ENCODE measurements at places on chromosomes 13 and 19.

GRCh38 chr13:98458431-98458830 lies 118.5 kb downstream of the STK24 start:
- DNase-seq, result no peak

- DNase-seq, result no peak
These were observed 230.7 kb downstream of the NALCN start for GRCh38 chr13:101185606-101186005.

DNA sequence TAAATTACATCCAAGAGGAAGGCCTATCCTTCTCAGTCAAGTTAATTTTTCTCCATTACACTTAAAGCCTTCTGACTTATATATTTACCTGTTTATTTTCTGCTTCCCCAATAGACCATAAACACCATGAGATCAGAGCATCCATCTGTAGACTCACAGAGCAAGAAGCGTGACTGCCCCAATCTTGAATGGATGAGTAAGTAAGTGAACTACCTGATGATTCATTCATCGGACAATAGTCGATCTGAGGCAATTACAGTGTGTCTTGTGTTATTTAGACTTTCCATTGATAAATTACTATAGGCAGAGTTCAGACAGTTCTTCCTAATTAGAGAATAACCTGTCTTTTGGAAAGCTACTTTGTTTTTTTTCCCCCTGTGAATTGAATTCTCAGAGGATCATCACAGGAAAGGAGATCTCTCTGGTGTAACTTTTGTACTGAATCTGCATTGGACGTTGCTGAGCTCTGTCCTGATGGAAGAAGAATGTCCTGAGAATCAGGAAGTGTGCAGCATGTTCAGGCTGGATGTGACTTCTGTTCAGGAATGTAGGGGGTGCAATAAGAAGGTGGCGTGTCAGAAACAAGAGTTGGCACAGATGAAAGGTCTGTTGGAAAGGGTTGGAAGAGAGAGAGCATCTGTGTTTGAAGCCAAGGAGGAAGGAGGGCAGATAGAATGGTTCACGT lies 367.0 kb downstream of the NALCN start:
- DNase-seq, result no peak

DNA sequence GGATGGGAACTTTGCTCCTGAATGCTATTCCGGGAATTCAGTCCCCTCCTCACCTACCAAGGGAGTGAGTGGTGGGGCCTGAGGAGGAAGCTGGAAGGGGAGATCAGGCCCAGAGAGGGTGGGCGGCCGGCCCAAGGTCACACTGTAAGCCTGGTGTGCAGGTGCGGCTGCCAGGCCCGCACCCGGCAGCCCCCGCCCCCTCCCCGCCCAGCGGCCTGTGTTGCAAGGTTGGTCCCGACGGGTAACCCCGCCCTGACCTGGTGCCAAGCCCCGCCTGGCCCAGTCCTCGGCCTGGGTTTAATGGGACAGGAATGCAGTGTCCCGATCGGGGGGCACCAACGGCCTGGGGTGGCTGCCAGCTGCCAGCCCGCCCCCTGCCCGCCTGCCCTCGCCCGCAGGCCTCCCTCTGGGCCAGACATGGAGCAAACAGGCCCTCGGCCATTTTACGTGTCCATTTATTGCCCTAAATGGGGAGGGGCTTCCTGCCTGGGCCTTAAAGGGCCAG lies 5.5 kb downstream of the ZBTB7A start:
- no peak for DNase-seq

GRCh38 chr13:39040206-39040605 lies 1.9 kb downstream of the NHLRC3 start:
- DNase-seq, result no peak

DNA sequence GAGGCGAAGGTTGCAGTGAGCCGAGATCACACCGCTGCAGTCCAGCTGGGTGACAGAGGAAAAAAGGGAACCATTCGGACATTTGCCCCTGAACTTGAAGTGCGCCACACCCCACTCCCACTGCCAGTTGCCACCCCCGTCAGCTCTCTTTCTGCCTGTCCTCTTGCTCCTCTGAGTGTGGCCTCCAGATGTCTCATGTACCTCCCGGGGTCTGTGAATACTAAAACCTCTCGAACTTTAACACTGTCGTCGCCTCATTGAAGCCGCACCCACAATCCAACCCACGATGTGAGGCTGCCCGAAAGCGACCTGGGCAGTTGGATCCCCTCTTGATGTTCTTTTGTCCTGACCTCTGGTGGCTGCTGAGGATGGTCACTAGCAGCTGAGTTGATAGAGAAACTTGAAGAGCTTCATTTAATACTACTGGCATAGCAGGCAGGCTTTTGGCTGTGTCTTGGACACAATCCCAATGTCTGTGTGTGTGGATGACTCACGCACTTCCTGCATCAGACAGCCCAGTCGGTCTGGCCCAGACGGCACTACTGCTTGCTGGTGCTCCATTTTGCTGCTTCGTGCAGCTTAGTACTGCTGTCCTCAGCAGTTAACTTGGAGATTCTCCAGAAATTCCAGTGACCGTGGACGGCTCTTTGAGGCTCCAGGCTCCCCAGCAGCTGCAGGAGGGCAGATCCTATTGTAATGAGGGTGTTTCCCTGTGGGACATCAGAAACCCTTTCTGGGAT lies 4.2 kb downstream of the FPR3 start:
- no peak for DNase-seq

DNA sequence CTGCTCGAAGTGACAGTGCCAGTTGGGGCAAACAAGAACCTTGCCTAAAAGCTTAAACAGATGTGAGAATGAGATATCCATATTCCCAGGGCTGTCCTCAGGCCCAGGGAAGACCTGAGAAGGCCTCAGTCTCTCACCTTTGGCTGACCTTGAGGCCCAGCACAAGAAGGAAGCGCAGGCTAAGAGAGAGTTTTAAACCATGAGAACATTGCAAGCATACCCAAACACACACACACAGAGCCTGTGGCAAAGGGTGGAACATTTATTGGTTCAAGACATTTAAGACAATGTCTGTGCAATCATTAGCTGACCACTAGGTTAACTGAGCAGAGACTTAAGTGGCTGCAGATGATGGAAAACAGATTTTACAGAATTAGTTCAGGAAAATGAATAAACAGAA lies 248.2 kb downstream of the NBEA start:
- DNase-seq, result no peak

DNA sequence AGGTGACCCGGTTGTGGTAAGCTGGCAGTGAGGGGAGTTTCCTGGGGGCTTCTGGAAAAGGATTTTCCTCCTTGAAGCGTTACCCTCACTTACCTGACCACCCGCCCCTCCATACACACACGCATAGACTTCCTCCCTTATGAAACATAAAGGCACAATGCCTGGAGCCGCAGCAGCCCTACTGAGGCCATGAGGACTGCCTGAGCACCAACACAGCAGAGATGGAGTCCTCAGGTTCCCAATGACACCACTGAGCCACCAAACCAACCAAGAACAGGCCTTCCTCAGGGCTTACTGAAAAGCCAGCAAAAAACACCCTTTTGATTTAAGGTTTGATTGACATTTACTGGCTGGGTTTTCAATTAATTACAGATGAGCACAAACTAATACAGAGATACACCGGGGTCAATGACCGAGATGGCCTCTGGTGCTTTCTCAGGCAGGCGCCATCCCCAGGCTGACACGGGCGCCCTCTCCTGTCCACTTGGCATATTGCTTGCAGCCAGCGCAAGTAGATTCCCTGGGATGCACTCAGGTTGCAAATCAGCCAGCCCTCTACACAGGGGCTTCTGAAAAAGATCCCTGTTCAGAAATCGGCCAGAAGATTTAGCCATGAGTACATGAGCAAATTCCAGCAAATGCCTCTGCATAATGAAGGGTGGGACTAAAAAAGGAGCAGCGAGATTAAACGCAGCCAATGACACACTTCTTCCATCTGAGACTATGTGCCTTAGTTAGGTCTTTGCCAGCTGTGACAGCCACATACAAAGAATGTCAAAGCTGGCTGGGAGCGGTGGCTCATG lies 14.8 kb downstream of the OPA3 start:
- DNase-seq, result no peak

DNA sequence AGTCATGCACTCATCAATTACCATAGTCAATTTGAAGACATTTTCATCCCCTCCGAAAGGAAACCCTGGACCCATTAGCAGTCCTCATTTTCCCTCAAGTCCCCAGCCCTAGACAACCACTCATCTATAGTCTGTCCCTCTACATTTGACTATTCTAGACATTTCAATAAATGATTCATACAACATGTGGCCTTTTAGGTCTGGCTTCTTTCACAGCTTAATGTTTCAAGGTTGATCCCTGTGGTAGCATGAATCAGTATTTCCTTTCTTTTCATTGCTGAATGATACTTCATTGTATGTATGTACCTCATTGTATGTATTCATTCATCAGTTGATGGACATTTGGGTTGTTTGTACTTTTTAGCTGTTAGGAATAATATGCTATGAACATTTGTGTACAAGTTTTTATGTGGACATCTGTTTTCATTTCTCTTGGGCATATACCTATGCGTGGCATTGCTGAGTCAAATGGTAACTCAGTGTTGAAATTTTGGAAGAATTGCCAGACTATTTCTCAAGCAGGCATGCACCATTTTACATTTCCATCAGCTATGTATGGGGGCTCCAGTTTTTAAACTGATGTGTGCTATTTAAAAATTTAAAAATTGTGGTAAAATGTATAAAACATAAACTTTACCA lies 18.4 kb downstream of the SPATA13 start:
- no peak for DNase-seq

- no peak for DNase-seq
These were observed 4.2 kb upstream of the SYCN start for GRCh38 chr19:39208175-39208795.

- no peak for DNase-seq
These were observed 764 bp downstream of the CLEC11A start for GRCh38 chr19:50723735-50724521.

- no peak for DNase-seq
These were observed 321.5 kb upstream of the MAB21L1 start for GRCh38 chr13:35797991-35798390.

DNA sequence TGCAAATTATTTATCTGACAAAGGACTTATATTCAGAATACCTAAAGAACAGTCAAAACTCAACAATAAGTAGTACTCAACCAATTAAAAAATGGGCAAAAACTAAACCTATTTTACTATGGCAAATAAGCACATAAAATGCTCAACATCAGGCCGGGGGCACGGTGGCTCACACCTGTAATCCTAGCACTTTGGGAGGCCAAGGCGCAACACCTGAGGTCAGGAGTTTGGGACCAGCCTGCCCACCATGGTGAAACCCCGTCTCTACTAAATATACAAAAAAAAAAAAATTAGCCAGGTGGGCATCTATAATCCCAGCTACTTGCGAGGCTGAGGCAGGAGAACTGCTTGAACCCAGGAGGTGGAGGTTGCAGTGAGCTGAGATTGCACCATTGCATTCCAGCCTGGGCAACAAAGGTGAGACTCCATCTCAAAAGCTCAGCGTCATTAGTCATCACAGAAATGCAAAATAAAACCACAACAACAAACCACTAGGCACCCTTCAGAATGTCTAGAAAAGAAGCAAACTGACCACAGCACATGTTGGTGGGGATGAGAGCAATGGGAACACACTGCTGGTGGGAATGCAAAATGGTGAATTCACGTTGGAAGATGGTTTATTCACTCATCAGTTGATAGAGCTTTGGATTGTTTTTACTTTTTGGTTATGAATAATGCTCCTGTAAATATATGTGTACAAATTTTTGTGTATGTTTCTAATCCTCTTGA lies 180.6 kb upstream of the SOX1 start:
- no peak for DNase-seq

DNA sequence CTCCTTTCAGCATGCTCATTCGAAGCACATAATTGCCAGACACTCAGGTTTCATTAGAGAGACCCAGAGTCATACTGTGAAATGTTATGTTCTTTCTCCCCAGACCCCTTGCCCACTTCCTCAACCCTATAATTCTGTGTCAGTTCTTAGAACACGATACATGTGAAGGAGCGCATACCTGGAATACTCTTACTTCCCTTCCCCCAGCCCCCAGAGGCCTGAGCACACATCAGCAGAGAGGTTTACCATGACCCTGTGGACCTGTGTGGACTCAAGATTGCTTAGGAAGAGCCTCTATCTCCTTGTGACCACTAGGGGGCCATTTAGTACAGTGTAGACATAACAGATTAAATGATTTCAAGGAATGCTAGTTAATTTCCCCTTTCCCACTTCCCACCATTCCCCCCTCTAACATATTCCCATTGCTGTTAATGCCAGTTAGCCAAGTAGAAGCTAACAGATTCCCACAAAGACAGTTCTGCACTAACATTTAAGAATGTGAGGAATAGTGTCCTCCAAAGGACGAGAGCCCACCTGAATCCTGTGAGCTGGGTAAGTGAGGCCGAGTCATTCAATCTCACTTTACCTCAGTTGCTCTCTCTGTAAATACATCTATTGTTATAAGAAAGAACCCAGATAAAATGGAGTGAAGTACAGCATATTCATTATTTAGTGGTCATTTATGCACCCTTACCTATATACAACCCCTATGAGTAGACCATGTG lies 154.2 kb upstream of the MAB21L1 start:
- no peak for DNase-seq

- no peak for DNase-seq
These were observed 341.3 kb downstream of the SPRY2 start for GRCh38 chr13:79999601-80000000.

DNA sequence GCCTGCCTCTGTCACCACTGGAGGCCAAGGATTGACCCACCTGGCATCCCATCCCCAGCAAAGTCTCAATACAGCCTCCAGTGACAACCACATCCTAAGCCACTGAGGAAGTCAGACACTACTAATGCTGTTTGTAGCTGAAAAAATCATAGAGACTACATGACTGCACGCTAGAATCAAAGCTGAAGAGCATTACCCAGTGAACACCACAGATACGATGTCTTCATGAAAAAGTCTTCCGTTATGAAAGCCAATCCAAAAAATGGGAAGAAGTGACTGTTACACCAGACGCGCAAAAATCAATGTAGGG lies 11.1 kb upstream of the NUP62 start:
- DNase-seq, result no peak

GRCh38 chr13:109389456-109389855 lies 396.9 kb downstream of the IRS2 start:
- no peak for DNase-seq

GRCh38 chr19:41193430-41194156 lies 574 bp downstream of the CYP2S1 start:
- DNase-seq, result no peak

- no peak for DNase-seq
These were observed 30.1 kb downstream of the PIP5K1C start for GRCh38 chr19:3669947-3670795.

DNA sequence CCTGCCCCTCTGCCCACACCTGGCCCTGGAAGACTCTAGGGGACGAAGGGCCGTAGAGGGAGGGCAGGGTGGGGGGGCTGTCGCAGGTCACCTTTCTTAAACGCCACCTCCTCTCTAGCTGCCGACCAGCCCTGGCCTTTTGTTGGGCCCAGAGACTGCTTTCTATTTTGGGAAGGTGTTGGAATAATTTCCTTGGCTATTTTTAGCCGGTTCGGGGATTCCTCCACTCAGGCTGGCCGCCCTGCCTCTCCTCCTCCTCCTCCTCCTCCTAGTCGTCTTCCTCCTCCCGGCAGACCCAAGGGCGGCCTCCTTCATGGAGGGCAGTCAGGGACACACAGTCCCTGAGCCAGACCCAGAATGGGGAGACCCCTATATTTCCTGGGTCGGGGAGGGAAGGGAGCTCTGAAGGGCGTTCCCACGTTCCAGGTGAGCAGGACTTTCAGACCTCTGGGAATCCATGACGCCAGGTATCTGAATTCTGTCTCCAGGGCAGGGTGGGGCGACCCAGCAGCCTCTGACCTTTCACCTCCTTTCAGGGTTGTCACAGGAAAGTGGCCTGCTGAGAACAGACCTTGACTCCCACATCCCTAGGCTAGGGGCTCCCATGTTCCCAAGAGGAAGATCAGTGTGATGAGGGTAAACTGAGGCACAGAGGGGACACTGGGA lies 19.9 kb downstream of the GADD45B start:
- DNase-seq, result no peak
